A172 (cell line): ENCODE measurements at places on chromosomes 1 and 21. TPM values are rescaled to one million over a fixed set of nuclear protein-coding genes. Genes with fewer than 3 reads are reported as not detected.

DNA sequence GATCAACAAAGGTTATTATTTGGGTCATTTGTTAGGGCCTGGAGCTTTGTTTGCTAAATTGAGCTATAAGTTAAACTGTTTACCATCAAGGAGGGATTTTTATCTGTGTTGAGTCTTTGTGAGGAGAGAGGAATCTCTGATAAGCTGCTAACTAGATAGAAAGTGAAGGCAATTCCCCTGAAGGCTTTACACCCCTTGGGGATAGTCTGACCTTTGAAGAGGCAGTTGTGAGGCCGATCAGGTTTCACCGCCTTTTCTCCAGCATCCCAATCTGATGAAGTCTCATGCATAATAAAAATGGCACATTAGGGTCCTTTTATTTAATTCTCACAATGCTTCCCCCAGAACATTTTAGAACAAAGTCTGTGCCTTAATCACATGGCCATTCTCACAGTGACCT, 21.8 kb downstream of the C1orf21 start:
- DNase-seq = no peak

GRCh38 chr1:210294999-210295745, 33.5 kb upstream of the HHAT start:
- peak; percentile 52 for DNase-seq

DNA sequence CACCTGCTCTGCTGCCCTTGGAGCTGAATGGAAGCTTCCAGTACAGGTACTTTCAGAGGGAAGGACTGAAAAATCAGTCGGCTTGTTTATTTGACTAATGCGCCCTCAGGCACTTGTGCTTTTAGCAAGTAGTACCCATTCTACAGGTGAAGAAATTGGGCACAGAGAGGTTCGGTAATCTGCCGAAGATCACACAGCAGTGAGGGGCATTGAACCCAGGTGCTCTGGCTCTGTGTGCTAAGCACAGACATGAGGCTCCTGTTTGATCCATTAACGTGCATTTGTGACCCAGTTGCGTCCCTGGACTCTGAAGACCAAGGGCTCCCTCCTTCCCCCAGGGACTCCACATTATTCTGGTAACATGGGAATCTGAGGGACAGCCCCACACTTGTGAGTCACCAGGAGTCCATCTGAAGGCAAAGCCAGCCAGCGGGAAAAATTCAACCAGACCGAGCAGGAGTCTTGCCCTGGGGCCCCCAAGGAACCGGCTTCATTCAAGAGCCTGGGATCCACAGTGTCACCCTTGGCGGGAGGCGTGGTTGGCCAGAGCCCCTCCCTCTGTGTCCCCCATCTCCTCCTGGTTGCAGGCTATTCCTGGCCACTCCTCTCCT, 192.4 kb upstream of the ARHGEF16 start:
- DNase-seq = peak; percentile 22

DNA sequence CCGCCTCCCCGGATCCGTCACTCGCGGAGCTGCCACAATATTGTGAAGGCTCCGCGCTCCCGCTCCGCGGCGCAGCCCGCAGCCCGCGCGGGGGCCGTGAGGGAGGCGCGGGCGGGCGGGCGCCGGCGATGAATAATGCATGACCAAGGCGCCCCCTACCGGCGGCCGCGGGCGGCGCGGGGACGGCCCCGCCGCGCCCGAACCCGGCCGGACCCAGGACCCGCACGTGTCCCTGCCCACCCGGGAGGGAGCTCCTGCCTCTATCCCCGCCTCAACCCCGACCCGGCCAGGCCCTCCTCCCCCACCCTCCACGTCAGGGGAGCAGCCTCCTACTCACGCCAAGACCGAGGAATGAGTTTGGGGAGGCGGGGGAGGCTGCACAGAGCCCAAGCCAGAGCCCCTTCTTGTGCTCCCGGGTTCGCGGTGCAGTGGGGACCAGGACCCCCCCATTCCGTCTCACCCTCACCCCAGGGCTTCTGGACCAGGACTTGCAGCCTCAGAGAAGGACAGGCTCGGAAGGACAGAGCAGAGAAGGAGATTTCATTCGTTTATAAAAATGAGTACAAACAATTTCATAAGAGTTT, 70.8 kb upstream of the CASZ1 start:
- DNase-seq = no peak

Gene RSPH1
- total RNA-seq = not detected in 2 replicates
